Esophagus squamous epithelium (tissue), 5 donors: ENCODE measurements at places on chromosomes 5 and 9.

GRCh38 chr9:114968671-114969070, 38.3 kb upstream of the TNFSF8 start:
- no peak for DNase-seq

- DNase-seq, result no peak
Measured at GRCh38 chr5:151904909-151905308, 19.7 kb downstream of the GLRA1 start.

DNA sequence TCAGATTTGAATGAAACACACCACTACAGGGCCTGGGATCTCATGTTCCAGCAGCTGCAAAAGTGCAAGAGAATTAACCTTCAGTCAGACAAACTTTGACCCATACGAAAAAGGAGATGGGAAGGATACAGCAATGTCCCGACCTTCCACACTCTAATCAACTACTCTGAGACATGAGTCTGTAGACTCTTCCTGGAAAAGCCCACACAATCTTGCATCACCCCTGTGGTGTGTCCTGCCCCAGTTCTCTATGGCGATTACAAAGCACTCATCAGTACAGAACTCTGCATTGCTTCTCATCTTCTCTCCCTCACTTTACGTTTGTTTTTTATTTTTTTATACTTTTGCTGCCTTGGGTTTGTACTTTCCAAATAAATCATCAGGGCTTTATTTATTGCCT, 241.0 kb upstream of the KIF2A start:
- no peak for DNase-seq

GRCh38 chr5:129246088-129246487, 151.5 kb downstream of the ISOC1 start:
- no peak for DNase-seq

DNA sequence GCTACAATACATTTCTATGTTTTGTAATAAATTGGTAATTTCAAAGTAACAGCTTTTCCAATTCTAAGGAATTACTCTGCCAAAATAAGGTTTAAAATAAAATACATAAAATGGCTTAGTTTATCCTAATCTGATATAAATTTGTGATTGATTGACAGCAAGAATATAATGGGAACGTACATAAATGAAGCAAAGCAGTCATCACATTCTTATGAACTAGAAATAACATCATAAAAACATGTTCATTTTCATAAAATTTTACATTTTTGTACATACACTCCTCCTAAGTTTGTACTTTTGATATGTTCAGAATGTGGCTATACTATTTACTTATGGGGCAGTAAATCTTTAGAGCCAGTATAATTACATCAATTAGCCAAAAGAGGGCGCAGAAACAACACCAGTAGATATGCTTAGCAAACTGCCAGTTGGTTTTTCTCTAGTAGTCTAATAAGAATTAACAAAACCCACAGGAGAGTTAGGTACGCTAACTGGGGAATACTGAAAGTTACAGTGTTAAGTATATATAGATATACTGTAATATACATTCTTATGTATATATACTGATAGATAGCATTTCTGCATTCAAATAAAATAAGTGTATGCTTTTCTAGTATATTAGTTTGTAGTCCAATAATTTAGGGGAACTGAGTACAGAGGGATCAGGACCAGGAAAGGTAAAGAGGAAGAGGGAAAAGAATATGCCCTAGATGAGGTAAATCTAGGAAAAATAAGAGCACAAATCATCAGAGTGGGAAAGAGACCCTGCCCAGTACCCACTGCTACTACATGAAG, 76.8 kb downstream of the ZDHHC21 start:
- no peak for DNase-seq
